ENCODE measurements at places on chromosomes 16 and 17. TPM values are rescaled to one million over a fixed set of nuclear protein-coding genes. Genes with fewer than 3 reads are reported as not detected.

The XYLT2 gene
- total RNA-seq: 35.0 TPM

GRCh38 chr16:24683847-24684493, 45.5 kb upstream of the TNRC6A start:
- DNase-seq: no peak

- DNase-seq: no peak
These were observed 1.6 kb downstream of the ACTG1 start for GRCh38 chr17:81510785-81511553.

DNA sequence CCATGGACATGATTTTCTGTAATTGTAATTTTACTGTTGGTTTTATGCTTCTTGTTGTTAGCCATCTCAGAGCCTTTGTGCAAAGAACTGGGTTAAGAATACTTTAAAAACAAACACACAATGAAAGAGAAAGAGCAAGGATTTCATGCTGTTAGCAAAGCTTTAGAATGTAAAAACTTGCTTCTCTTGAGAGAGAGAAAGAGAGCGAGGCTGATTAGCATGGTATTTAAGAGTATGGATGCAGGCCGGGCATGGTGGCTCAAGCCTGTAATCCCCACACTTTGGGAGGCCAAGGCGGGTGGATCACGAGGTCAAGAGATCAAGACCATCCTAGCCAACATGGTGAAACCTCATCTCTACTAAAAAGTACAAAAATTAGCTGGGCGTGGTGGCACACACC, 76.2 kb downstream of the MSI2 start:
- DNase-seq: no peak

DNA sequence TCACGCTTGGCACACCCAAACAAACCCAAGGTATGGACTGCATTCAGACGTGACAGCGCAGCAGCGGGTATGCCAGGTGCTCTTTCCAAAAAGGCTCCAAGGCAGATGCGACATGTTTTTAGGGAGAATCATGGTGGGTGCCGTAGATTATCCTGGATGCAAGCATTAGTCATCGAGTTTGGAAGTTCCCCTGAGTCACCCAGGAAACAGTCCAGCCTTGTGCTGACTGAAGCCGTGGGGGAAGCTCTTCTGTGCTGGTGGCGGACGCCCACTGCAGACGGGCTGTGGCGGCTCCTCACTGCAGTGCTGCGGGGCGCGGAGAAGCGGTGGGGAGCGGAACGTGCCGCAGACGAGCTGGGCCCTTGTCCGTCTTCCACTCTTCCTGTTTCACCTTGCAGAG, 13.9 kb downstream of the JPT2 start:
- DNase-seq: peak; percentile 77

All from IMR-90 (cell line).